ENCODE measurements at places on chromosomes 1 and 21. TPM values are rescaled to one million over a fixed set of nuclear protein-coding genes. Genes with fewer than 3 reads are reported as not detected.

DNA sequence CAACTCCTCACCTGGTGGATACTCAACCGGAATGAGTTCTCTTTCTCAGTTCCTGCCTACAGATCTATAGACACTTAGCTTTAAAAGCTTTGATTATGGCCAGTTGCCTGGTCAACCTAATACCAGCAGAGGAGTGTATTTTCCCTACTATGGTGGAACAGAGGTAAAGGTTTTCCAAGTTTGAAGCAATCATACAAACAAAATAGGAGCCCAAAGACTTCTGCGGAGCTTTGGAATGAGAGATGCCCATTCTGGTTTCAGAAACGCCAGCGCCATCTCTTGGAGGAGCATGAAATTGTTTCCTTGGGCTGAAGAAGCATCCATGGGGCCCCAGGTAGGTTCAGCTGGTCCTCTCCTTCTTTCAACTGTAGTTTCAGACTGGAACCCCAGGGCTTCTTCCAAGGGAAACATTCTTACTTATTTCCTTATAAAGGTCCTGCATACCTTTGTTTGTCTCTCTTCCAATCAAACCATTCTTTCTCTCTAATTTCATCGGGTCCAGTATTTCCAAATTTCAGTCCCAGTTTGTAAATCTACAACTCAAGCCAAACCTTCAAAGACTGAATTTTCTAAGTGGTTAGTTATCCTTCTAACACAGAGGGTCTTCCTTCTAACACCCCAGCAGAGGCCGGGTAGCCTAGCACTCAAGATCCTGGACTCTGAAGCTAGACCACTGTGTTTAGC, 95.9 kb downstream of the KCNJ15 start:
- no peaks in the 10 kb centered on the region for H3K36me3 ChIP-seq
- H3K27ac ChIP-seq: peak overlapping the region; percentile 25
- DNase-seq: peak; percentile 32
- no peak overlapping the region for H3K4me3 ChIP-seq
- H3K27me3 ChIP-seq: no peaks in the 10 kb centered on the region

DNA sequence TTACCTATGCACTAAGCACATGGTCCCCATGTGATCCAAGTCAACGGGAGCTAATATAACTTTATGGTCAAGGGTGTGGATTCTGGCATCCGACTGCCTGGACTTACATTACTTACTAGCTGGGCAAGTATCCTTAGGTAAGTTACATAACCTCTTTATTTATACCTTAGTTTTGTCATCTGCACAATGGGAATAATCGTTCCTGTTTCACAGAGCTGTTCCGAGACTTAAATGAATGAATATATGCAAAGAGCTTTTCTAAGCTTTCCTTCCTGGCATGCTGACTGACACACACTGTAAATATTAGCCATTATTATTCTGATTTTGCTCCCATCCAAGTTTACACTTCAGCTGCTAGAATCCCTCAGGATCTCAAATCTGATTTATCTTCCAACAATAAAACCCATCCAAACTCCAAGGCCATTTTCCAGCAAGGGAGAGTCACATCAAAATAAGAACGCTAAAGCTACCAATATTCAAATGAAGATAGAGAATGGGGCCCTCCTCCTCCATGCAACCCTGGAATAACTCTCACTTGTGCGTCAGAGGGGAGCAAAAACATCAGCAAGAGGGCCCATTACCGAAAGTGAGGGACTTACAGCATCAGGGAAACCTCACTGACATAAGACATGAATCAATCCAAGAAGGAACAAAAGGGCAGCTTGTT, 115.6 kb upstream of the KAZN start:
- H3K36me3 ChIP-seq: no peaks in the 10 kb centered on the region
- no peak overlapping the region for H3K27ac ChIP-seq
- no peaks in the 10 kb centered on the region for H3K27me3 ChIP-seq
- H3K4me1 ChIP-seq: peaks cover 30% of the 10 kb centered on the region
- DNase-seq: no peak

GRCh38 chr1:203626910-203627246, 246 bp downstream of the ATP2B4 start:
- no peaks in the 10 kb centered on the region for H3K36me3 ChIP-seq
- H3K4me3 ChIP-seq: peak overlapping the region; percentile 97
- DNase-seq: no peak
- H3K4me1 ChIP-seq: peaks cover 38% of the 10 kb centered on the region
- H3K27me3 ChIP-seq: no peaks in the 10 kb centered on the region
- H3K27ac ChIP-seq: peak overlapping the region; percentile 88

DNA sequence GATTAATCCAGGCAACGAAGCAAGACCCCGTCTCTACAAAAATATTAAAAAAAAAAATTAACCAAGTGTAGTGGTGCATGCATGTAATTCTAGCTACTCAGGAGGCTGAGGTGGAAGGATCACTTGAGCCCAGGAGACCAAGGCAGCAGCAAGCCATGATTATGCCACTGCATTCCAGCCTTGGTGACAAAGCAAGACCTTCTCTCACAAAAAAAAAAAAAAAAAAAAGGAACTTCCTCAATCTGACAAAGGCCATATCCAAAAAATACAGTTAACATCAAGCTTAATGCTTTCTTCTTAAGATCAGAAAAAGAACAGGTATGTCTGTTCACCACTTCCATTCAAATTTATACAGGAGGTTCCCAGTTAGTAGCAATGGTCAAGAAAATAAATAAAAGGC, 54.4 kb downstream of the EVI5 start:
- DNase-seq: no peak
- peaks cover 7% of the 10 kb centered on the region for H3K4me1 ChIP-seq
- no peak overlapping the region for H3K4me3 ChIP-seq
- no peaks in the 10 kb centered on the region for H3K36me3 ChIP-seq

- no peaks in the 10 kb centered on the region for H3K27me3 ChIP-seq
- H3K4me3 ChIP-seq: peak within 1 kb of the TSS; percentile 67
- H3K4me1 ChIP-seq: peaks cover 17% of the 10 kb centered on the region
- H3K36me3 ChIP-seq: peaks cover 3% of the 10 kb centered on the region
Measured at GRCh38 chr1:67053785-67054772, at the start of gene SLC35D1. SLC35D1 (minus strand) TSS chr1:67054148; CDS start chr1:67054013, 135 bp downstream.

DNA sequence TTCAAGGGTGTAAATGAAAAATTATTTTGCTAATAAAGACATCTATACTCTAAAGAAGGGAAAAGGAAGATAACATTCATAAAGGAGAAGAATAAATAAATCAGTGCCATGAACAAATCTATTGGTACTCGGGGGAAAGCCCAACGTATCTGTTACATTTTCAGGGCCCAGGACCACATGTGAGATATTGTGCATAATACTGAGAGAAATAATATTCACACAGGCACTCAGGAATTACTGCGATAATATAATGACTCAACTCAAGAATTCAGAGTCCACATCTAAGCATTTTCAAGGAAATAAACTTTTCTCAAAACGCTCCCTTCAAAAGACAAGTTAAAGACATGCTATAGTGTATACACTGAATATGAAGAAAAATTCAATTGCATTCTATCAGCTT, 108.8 kb downstream of the SMYD2 start:
- H3K4me1 ChIP-seq: peaks cover 10% of the 10 kb centered on the region
- no peaks in the 10 kb centered on the region for H3K27me3 ChIP-seq
- peaks cover 51% of the 10 kb centered on the region for H3K36me3 ChIP-seq
- H3K4me3 ChIP-seq: no peak overlapping the region
- H3K27ac ChIP-seq: no peak overlapping the region

- no peak overlapping the region for H3K27ac ChIP-seq
- no peaks in the 10 kb centered on the region for H3K36me3 ChIP-seq
- H3K4me3 ChIP-seq: no peak overlapping the region
Measured at GRCh38 chr21:36188081-36188681, 31.6 kb downstream of the DOP1B start.

- no peak for DNase-seq
- no peak overlapping the region for H3K4me3 ChIP-seq
- no peaks in the 10 kb centered on the region for H3K36me3 ChIP-seq
- peaks cover 55% of the 10 kb centered on the region for H3K27me3 ChIP-seq
- no peak overlapping the region for H3K27ac ChIP-seq
Measured at GRCh38 chr1:41400225-41400624, 39.0 kb downstream of the FOXO6 start.

GRCh38 chr1:115782571-115783281, 14.2 kb upstream of the CASQ2 start:
- peaks cover 30% of the 10 kb centered on the region for H3K4me1 ChIP-seq
- DNase-seq: peak; percentile 84
- H3K27ac ChIP-seq: peak overlapping the region; percentile 97

DNA sequence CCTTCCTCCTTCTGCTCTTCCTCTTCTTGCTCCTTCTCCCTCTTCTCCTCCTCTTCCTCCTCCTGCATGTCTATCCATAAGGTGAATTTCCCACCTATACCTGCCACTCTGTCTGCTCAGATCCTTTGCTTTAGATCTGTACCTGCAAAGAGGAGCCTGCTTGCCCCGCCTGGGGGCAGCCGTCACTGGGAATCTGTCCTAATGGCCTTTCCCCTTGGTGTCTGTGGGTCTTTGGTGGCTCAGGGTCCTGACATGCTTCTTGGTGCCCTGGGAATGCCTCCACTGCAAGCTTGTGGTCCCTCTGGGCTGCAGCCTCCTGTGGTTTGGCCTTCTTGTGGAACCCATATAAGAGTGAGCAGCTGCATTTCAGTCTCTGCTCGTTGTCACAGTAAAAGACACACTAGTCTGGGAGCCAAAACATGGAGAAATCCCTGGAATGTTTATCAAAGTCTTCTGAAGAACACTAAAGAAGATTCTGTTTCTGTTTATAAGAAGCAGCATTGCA, 79.5 kb upstream of the CSF3R start:
- H3K27me3 ChIP-seq: no peaks in the 10 kb centered on the region
- no peak for DNase-seq
- H3K4me1 ChIP-seq: no peaks in the 10 kb centered on the region
- no peak overlapping the region for H3K4me3 ChIP-seq
- no peak overlapping the region for H3K27ac ChIP-seq

DNA sequence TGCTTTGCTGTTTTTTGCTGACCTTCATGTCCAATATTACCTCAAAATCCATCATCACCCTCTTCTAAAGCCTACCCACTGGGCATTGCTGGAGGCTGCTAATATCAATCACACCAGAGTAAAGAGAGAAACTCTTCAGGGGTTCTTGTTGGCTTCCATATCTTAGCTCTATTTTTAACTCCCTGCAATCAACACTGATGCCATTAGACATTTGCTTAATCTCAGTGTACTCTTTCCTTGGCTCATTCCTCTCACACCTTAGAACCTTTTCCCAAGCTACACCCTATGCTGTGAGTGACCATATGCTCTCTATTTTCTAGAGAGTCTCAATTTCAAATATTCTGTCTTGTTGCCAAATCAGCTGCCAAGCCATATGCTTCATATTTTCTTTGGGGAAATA, 40.6 kb upstream of the RABGAP1L start:
- no peak for DNase-seq
- no peak overlapping the region for H3K27ac ChIP-seq
- no peaks in the 10 kb centered on the region for H3K36me3 ChIP-seq

- no peak for DNase-seq
- H3K36me3 ChIP-seq: no peaks in the 10 kb centered on the region
- no peak overlapping the region for H3K27ac ChIP-seq
- no peak overlapping the region for H3K4me3 ChIP-seq
- H3K4me1 ChIP-seq: peaks cover 43% of the 10 kb centered on the region
Measured at GRCh38 chr1:93750955-93751354, 69.3 kb upstream of the BCAR3 start.

DNA sequence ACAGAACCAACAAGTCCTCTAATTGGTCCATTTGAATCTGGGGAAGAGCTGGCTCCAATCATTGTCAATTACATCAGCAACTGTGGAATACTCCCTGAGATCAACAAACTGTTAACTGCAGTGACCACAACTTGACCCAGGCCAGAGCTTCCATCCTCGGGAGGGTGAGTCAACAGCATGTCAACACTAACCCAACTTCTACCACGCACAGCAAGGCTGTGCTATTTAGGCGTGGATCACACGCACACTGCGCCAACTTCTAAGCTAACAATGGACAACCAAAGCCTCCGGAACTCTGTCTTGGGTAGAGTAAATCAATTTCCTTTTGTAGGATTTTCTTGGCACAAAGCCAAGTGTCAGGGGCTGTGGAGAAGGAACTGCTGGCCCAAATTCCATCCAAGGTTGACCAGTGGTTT, 30.4 kb downstream of the APP start:
- peaks cover 6% of the 10 kb centered on the region for H3K4me1 ChIP-seq
- no peak for DNase-seq
- H3K36me3 ChIP-seq: peaks cover 21% of the 10 kb centered on the region
- H3K27ac ChIP-seq: peak overlapping the region; percentile 11

DNA sequence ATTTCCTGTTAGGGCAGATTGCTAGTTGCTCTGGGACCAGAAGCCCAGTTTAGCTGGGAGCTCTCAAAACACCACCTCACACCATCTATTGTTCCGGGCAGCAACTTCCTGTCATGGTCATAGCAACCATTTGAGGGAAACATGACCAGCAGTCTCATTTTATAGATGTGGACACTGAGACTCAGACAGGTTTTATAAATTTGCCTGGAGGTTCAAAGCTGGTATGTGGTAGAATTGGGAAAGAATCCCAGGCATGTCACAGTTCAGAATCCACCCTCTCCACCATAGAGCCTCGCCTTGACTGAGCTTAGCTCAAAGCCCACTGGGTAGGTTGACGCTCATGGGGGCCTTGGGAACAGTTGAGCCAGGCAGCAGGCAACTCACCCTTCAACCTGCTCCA, 14.0 kb upstream of the TRIM67 start:
- H3K4me1 ChIP-seq: no peaks in the 10 kb centered on the region
- H3K4me3 ChIP-seq: no peak overlapping the region
- no peak for DNase-seq
- H3K36me3 ChIP-seq: no peaks in the 10 kb centered on the region

DNA sequence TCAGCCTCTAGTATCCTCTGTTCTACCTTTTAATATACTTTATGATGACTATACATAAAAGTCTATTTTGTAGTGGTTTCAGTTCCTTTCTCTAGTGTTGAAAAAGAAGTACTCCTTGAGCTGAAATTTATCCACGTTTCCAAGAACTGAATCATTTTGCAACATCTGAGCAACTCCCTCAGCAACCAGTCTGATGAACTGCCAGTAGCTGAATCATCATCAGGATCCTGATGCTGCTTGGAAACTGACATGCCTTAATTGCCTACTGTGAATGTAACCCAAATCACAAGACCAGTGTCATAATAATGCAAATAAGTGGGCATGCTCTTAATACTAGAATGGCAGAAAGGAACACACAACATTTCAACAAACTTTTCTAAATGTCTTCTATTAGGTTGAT, 103.3 kb downstream of the CYYR1 start:
- H3K36me3 ChIP-seq: no peaks in the 10 kb centered on the region
- no peaks in the 10 kb centered on the region for H3K27me3 ChIP-seq
- no peaks in the 10 kb centered on the region for H3K4me1 ChIP-seq
- no peak overlapping the region for H3K4me3 ChIP-seq
- no peak for DNase-seq

GRCh38 chr1:111200802-111201161, 336 bp upstream of the DENND2D start:
- H3K4me1 ChIP-seq: peaks cover 29% of the 10 kb centered on the region
- no peak for DNase-seq
- peaks cover 2% of the 10 kb centered on the region for H3K36me3 ChIP-seq
- H3K4me3 ChIP-seq: no peak overlapping the region
- no peak overlapping the region for H3K27ac ChIP-seq

GRCh38 chr1:199020904-199021303, 382.1 kb downstream of the PTPRC start:
- H3K36me3 ChIP-seq: no peaks in the 10 kb centered on the region
- H3K4me1 ChIP-seq: no peaks in the 10 kb centered on the region
- H3K27ac ChIP-seq: no peak overlapping the region

The NBPF8 gene
- polyA plus RNA-seq: 16.1 TPM

The CYP4A11 gene
- polyA plus RNA-seq: not detected

The SYTL1 gene
- polyA plus RNA-seq: 34.0 TPM

The ITLN1 gene
- polyA plus RNA-seq: not detected

Measured in keratinocyte (primary cell).